Upper lobe of left lung (tissue), 6 donors: ENCODE measurements at places on chromosomes 2 and 18. TPM values are rescaled to one million over a fixed set of nuclear protein-coding genes. Genes with fewer than 3 reads are reported as not detected.

The AGXT gene
- 0.30 TPM for total RNA-seq

The ERICH2 gene
- total RNA-seq, result 5.2 TPM

The MATN3 gene
- 11.6 TPM for total RNA-seq

The ALPI gene
- total RNA-seq, result not detected

The MBD5 gene
- 99.5 TPM for total RNA-seq
